ENCODE measurements at places on chromosomes 1 and 21. TPM values are rescaled to one million over a fixed set of nuclear protein-coding genes. Genes with fewer than 3 reads are reported as not detected.

Gene SYT6
- total RNA-seq = not detected

Gene ERICH3
- total RNA-seq = not detected

Gene AGBL4
- not detected for total RNA-seq

Gene RASAL2
- total RNA-seq = 50.5 TPM

Gene NTRK1
- total RNA-seq = not detected
